ENCODE measurements at places on chromosomes 6 and 20.

DNA sequence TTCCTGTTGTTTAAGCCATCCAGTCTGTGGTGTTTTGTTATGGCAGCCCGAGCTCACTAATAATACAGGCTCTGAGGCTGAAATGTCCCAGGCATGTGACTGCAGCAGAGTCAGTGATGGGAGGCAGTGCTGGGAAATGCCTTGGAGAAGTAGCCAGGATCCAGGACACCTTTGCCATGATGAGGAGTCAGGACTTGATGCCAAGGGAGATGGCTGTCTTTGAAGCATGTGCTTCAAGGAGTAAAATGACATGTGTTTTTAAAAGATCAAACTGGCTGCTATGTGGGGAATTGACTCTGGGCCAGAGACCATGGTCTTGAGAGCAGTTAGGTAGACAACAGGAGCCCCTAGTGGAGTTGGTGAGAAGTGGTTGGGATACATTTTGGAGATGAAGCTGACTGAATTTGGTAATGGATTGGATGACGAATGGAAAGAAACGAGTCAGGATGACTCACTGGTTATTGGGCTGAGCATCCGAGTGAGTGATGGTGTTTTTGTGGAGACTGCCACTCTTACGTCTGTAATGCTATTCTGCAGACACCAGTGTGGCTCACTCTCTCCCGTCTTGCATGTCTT, 322.2 kb downstream of the PLCB1 start:
- DNase-seq, result peak; percentile 47

- no peak for DNase-seq
These were observed 60.2 kb downstream of the EZR start for GRCh38 chr6:158758941-158759479.

DNA sequence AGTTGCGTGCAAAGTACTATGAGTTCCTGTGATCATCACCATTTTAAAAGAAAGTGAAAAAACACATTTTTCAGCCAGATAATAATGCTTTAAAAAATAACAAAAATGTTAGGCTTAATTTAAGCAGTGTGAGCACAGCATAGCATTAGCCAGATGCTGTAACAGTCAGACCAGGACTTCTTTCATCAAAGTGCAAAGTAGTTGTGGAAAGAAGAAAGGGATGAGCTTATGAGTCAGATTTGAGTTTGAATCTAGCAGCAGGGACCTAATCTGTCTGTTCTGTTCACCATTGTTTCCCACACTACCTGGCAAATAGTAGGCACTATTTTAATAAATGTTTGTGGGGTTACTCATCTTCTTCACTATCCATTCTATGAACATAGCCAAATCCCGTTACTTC, 70.1 kb downstream of the KLHL32 start:
- no peak for DNase-seq

DNA sequence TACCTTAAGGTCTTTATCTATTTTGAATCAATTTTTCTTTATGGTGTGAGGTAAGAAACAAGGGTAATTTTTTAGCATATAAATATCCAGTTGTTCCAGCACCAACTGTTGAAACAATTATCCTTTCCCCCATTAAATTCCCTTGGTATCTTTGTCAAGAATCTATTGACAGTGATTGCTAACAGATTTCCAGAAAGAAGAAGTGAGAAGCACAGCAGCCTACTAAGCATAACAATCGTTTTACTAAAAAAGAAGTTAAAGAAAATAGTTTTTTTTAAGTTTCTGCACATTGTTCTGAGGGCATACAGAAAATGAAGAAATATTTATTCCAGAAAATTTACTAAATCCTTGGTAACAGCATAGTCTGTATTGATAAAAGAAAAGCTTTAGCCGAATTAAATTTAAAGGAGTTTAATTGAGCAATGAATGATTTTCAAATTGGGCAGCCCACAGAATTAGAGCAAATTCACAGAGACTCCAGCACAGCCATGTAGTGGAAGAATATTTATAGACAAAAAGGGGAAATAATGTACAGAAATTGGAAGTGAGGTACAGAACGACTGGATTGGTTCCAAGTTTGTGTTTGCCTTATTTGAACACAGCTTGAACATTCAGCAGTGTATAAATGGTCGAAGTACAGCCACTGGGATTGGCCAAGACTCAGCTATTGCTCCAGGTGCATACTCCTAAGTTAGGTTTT, 97.9 kb upstream of the UST start:
- no peak for DNase-seq

DNA sequence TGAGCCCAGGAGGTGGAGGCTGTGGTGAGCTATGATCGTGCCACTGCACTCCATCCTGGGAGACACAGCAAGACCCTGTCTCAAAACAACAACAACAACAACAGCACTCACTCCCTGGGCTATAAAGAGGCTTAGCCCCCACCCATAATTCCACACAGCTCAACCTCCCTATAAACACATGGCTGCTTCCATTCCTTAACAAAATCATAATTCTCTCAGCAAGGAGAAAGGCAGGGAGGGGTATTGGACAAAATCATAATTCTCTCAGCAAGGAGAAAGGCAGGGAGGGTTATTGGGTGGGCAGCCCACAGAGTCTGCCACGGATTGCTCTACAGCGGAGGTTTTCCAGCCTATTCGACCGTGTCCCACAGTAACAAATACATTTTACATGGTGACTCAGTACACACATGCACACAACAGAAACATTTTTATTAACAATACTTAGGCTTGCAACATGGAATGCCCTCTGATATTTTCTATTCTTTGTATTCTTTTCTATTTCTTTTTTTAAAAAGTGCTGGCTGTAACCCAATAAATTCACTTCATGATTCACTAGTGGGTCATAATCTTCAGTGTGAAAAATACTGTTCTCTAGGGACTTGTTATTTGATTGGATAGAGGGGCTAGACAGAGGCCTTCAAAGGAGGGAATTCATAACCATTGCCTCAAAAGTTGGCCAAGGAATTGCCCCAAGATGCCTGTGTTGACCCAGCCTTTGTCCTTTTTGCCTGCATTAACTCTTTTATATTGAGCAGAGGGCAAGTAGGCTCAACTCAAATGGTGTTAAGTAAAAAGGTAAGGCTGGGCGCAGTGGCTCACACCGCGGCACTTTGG, 50.6 kb upstream of the ZMYND8 start:
- DNase-seq, result no peak

DNA sequence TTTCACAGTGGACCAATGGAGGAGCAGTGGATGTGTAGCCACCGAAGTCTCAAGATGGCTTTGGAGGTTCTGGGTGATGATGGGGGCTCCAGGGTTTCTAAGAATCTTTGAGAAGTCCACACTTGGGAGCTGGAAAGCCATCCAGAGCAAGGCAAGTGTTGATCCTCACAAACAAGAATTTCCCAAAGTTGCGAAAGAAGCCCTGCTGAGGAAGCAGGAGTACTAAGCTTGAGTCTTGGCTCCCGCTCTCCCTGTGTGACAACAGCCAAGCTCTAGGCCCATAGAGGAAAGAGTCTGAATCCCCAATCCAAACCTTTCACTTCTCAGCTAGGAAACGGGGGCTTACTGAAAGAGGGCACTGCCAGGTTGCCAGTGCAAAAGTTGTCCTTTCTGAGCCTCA, 106.0 kb downstream of the EDN3 start:
- no peak for DNase-seq

DNA sequence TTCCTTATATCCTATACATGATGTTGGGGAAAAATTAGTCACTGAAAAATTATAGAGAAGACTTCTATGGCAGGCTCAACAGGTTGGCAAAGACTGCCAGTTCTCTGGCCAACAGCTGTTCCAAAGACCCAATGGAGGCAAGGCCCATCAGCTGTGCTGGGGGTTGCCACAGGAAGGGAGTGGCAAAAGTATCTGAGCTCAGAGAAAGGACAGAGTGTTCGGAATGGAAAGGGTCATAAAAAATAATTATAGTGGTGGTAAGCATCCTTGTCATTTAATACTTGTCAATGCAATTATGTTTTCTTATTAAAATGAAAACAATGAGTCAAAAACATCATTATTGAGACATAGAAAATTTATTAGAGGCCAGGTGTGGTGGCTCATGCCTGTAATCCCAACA, 36.1 kb downstream of the FASTKD5 start:
- DNase-seq, result peak; percentile 87

GRCh38 chr6:44245391-44245911, 1.4 kb upstream of the HSP90AB1 start:
- DNase-seq, result no peak

DNA sequence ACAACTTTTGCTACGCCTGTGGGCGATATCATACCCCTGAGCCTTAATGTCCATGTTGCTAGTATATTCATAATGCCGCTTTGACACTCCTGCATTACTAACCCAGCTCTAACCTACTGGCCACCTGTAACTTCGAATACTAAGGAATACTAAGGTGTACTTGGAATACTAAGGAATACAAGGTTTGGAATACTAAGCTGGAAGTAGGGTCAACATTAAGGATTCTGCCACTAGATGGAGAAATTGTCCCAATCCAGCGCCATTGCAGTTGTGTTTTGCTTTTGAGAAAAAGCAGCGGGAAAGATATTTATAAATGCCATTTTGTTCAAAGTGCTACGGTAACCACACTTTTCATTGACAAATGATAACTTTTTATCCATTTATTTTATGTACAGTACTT, 10.7 kb downstream of the TBXT start:
- DNase-seq, result peak; percentile 17

DNA sequence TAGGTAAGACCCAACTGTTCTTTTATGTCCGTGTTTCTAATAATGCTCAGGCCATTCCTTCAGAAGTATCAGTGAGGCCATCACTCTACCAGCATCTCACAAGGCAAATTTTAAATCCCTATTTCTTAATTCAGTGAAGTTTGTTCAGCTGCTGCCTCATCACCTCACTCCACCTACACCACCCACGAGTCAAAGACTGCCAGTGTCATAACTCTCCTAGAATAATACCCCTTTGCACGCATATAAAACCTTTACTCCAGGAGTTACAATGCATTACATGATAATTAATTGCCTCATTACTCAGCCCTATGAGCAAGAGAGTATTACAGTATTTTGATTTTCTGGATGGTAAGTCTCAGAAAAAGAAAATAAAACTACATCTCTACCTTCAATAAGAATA, 793.6 kb downstream of the TFAP2A start:
- DNase-seq, result no peak

DNA sequence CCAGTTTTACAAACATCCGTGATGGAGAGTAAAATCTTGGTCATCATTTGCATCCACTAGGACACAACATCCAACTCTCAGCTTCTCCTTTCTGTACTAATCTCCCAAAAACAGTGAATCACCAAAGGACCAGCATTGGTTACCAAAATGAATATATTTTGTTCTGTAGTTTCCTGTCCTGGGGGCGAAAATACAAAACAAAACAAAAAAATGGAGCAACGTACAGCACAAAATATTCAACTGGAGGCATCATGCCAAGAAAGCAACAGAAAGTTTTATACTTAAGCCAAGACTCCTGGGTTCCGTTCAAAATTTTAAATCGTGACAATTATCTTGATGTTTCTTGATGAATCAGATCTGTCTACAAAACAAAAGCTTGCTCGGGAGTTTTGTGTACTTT, 126.6 kb upstream of the CCDC28A start:
- no peak for DNase-seq

GRCh38 chr6:140303218-140303949, 928.9 kb upstream of the CITED2 start:
- DNase-seq, result no peak

DNA sequence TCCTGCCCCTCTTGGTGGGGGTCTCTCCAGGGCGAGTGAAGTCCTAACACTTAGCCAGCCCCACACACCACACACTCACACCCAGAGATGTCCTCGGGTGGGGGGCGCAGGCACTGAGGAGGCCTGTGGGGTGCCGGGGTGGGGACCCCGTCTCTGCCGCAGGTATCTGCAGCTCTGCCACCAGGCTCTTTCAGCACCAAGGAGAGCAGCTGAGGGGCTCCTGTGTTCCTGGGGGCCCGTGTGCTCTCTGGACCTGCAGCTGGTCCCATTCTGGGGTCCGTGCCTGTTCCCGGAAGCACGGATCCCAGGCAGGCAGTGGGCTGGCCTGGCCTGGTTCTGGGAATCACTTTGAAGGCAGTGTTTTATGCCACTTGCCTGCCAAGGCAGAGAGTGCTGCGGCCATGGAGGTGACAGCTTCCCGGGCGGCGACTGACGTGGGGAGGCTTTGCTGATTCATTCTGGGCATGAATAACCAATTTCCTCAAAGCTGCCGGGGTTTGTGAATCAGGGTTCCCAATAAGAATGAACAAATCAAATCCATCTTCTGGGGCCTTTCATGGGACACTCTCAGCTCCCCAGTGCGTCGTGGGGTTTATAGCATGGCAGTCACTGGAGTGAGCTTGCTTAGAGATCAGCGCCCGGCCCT, 54.4 kb upstream of the SLCO4A1 start:
- DNase-seq, result no peak

DNA sequence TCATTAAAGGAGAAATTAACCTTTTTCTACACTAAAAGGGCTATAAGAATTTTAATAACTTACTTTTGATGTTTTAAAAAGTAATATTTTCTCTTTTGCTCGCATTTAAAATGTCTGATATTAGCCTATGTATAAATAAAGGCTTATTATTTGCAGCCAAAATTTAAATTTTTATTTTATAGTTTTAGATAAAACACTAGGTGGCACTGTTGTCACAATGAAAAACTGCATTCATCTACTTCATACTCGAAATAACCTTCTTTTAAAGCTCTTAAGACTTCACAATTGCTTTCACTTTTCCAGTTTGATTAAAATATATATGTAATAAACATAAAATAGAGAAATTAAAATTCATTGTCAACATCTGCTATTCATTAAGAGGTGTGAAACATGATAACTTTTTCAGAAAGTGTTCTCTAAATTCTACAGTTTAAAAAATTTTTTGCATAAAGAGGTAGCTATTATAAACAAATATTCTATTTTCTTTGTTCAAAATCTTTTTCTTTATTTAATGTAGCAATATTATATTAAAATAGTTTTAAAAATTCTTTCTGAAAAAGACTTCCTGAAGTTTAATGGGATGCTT, 78.8 kb upstream of the DEFB112 start:
- DNase-seq, result peak; percentile 19

DNA sequence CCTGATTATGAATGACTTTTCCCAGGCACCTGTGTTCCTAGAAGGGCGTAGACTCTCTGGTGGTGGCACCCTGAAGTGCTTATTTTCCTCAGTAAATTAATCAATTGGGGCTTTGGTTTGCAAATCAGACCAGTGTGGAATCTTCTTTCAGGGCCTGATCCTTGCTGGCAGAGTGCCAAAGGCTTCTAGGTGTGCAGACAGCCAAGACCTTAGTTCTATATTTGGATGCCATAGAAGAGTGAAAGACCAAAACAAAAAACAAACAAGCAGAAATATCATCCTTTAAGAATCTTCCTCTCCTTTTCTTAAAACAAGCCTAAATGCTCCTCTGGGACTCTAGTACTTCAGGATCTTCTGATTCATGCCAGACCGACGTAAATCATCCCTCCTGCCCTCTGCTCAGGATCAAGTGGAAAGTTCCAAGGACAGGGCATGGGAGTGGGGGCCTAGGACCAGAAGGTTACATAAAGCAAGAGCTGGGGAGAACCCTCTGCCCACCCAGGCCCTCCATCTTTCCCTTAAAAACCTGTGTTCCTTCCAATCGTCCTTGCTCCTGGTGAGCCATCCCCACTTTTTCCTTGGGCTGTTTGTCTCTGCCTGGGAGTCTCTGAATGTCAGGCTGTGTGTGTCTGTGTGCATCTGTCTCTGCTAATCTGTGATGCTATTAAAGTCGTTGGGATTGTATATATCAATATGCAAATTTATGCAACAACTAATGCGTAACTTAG, 70.5 kb upstream of the MYLIP start:
- no peak for DNase-seq

- DNase-seq, result peak; percentile 88
These were observed 497.1 kb upstream of the ARID1B start for GRCh38 chr6:156280065-156280464.

Measured in NCI-H748 treated with DMSO at 0.1 percent for 48 hours (cell line).